Gastroesophageal sphincter (tissue), 4 donors: ENCODE measurements at places on chromosomes 4 and X. TPM values are rescaled to one million over a fixed set of nuclear protein-coding genes. Genes with fewer than 3 reads are reported as not detected.

Gene CPLX1
- 0.96 TPM for total RNA-seq

DNA sequence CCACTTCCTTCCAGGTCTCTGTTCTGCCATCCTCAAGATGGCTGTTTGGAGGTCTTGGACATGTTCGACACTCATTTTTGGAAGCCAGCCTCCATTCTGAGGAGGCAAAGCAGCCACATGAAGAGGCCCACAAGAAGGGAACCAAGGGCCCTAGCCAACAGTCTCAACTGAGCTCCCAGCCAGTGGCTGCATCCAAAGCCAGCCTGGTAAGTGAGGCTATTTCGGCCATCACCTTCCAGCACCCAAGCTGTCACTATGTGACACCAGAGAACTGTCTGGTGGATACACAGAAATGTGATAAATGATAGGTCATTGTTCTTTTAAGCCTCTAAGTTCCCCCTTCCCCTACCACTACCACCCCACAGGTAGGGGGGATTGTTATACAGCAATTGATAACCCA lies 127.2 kb downstream of the NPNT start:
- ATAC-seq = peak; percentile 7

Gene CXCL3
- not detected for total RNA-seq

GRCh38 chr4:2090642-2091041 lies 31.5 kb downstream of the NAT8L start:
- no peak for ATAC-seq

Gene CCDC110
- 1.8 TPM for total RNA-seq
